ENCODE measurements at places on chromosomes 1 and 21.

DNA sequence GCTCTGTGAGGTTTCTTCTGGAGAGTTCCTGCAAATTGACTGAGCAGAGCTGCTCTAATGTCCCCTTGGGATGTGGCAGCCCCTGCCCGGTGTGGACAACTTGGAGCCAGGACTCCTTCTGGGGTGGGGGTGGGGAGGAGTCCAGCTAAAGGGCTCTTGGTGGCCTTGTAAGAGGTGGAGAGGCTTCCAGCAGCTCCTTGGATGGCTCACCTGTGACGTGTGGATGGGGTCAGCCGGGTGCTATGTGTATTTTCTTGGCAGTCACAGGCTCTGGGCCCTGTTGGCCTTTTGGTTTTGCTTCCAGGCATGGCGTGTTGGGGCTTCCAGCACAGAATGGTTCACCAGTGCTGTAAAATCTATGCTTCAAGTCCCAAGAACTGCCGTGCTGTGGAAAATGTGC is 38.2 kb downstream of the TRAPPC10 start:
- no peak for DNase-seq

DNA sequence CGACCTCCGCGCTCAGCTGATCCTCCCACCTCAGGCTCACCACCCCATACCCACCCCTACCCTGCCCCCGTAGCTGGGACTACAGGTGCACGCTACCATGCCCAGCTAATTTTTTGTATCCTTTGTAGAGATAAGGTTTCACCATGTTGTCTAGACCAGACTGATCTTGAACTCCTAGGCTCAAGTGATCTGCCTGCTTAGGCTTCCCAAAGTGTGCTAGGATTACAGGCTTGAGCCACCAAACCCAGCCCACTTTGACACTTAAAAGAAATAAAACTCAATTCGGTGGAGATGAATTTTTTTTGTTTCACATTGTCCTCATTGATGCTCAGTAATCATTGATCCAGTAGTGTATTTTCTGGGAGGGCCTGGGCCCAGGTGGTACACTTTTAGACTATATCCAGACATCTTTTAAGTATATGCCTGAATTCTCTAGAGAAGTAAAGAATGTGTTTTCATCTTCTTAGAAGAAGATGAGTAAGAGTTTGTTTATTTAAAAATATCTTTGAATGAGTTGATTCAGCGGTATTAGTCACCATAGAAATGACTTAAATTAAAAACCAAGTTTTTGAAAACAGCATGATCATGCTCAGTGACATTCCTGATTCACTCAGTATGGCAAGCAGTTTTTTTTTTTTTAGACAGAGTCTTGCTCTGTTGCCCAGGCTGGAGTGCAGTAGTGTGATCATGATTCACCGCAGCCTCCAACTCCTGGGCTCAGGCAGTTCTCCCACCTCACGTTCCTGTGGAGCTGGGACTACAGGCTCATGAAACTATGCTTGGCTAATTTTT is 57.8 kb downstream of the EPB41 start:
- no peak for DNase-seq

DNA sequence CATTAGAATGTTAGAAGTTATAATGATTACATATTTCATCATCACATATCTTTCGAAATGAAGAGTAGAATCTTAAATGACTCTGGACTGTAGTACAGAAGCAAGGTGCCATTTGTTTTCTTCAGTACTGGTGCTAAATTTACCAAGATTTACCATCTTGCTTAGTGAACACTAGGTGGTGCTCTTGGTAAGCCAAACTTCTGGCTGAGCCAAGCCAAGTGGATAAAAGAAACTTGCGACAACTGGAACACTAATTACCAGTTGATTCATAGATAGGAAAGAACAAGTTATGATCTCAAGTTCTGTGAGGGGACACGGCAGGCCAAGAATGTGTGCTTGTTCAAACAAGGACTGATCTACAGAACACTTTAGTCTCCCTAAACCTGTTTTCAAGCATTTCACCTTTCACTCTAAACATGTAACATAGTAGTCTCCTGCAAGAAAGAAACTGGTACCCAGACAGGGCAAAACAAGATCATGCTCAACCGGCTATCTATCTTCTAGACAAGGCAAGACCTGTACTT is 19.8 kb downstream of the SPRTN start:
- DNase-seq = peak; percentile 51

DNA sequence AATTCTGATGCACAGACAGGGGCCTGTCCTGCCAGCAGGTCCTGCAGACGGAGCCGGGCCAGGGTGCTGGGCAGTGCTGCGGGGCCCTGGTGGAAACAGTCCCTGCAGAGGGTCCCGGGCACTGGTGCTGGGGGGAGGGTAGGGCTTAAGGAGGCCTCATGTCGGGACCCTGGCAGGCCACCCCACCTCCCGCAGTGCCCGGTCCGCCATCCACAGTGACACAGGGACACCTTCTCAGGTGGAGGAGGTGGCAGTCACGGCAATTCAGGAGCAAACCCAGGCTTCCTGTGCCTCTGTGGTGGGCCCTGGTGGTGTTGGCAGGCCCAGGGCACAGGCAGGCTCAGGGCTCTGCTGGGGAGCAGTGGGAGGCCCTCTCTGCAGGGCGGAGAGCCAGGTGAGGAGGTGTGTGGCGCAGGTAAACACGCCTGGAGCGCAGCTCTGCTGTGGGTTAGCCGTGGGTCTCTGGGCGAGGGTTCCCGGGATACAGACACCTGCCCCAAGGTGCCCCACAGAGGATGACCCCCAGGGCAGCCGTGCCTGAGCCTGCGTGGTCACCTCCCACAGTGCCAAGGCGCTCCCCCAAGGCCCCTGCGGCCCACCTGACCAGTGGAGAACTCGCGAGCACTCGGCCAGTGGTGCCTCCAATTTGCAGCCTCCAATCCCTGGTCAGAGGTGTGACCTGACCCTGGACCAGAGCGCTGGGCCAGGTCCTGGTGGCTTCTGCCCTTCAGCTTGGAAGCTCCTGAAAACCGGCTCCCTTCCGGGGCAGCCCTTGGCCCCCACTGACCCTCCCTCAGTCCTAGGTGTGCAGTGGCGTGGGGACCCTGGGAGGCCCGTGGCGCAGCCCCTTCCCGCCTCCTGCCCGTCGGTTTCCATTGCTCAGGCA is 19.2 kb downstream of the COL18A1 start:
- DNase-seq = no peak

DNA sequence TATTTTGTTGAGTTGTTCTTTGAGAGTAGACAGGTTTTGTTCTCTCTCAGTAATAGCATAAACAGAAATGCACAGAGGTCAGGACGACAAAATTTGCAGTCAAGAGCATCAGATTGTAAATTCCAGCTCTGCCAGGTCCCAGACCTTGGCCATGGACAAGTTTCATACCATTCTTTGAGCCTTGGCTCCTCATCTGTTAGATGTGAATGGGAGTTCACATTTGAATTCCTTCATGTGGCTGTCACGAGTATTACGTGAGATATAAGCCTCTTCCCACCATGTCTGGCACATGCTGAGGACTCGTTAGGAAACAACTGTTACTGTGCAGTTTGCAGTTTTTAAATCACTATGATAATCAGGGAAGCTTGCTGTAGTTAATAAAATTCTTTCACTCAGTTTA is 93.2 kb upstream of the KCTD3 start:
- no peak for DNase-seq

DNA sequence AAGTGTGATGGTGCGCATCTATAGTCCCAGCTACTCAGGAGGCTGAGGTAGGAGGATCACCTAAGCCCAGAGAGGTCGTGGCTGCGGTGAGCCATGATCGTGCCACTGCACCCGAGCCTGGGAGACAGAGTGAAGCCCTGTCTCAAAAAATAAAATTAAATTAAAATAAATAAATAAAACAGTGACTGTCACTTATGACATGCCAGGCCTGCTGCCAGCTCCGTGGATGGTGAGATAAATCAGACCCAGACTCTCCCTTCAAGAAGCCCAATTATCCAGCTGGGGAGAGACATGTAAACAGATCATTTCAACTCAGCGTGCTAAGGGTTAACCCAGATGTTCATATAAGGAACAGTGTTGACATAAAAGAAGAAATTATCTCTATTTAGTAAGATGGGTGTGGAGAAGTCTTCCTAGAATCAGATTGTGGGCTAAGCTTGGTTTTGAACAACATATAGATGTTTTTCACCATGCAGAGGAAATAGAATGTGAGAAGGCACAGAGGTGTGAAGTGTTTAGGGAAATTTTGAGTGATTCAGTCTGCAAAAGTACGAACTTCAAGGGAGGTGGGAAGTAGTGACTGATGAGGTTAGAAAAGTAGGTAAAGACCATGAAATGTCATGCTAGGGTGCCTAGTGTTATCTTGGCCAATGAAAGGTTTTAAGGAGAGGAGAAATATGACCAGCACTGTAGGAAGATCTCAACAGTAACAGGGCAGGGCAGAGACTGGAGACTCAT is 18.3 kb downstream of the YARS1 start:
- DNase-seq = peak; percentile 68

DNA sequence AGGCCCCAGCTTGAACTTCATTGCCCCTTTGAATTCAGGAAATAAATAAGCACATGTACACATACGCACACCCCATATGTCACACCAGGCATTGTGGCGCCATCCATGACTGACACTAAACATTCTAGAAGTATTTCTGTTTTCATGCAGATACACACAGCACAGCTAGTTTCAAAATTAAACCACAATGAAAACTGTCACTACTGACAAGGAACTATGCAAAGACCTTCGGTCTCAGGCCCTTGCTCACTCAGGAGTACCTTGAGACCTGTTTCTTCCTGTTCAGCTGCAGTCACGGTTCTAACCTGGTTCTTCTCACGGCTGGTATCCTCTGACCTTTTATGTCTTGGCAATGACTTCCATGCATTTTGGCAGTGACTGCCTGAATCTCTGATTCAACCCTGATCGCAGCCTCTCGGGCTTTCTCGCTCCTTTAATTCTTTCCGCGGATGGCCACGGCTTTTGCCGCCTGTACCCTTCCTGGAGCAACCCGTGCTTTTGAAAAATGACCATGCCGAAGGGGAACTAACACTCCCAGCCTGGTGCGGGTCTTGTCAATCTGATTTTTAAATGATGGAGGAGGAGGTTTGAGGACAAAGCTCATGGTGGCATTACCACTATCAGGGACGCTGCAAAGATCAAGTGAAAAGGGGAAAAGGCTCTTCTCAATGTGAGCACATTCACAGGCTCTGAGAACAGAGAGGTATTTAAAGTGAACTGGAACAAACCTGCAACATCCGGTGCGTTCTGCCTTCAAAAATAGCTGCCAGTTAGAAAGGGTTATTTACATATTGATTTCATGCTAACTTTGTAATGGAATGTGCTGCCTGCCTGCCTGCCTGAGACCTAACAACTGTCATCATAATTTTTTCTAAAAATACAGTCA is 384.6 kb downstream of the RRAGC start:
- no peak for DNase-seq

GRCh38 chr1:154969860-154970452 is 591 bp downstream of the SHC1 start:
- no peak for DNase-seq

GRCh38 chr1:9128520-9129265 is at the start of gene GPR157:
TSS of gene GPR157 (minus strand) at chr1:9129102. CDS start at chr1:9129027, 75 bp downstream.
- DNase-seq = peak; percentile 70

DNA sequence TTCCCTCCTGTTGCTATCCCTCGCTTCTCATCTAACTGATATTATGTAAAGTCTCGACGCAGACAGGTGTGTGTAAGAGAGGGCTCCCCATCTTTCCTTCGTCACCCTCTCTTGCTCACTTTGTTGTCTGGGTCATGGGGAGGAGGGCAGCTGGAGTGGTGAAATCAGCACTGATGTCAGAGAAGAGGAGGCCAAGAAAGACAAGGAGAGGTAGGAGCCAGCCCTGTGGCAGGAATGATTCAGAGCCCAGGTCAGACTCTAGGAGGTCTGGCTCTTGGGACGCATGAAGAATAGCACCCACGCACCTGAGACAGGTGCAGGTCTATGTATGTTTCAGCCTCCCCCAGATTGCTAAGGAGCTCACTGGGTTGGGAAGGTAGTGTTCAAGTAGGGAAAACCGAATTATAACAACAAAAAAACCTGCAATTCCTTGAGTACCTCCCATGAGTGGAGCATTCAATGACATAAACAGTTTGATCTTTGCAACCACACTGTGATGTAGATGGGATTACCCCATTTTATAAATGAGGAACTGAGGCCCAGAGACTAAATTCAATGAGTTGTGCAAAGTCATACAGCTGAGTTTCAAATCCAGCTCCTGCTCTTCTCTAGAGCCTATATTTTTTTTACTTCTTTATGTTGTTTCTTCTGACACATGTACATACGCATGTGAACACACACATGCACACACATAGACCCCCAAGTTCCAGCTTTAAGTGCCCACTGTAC is 10.4 kb downstream of the NUAK2 start:
- DNase-seq = no peak

DNA sequence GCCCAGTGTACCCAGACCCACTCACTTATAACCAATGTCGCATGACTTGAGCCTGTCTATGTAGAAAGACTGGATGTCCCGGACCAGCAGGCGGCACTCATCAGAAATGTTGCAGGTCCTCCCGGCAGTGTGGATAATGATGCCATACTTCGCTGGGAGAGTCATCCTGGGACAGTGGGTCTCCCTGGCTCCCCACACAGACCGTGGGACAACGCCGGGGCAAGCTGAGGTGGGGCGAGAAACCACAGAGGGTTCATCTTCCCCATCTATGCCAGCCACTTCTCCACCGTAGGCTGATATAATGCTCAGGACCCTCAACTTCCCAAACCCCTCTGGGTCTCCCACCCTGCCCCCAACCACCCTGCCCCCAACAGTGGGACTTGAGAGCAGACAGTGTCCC is 8.3 kb downstream of the PGLYRP4 start:
- no peak for DNase-seq

GRCh38 chr1:150512846-150513245 is 2.7 kb upstream of the FALEC start:
- no peak for DNase-seq

DNA sequence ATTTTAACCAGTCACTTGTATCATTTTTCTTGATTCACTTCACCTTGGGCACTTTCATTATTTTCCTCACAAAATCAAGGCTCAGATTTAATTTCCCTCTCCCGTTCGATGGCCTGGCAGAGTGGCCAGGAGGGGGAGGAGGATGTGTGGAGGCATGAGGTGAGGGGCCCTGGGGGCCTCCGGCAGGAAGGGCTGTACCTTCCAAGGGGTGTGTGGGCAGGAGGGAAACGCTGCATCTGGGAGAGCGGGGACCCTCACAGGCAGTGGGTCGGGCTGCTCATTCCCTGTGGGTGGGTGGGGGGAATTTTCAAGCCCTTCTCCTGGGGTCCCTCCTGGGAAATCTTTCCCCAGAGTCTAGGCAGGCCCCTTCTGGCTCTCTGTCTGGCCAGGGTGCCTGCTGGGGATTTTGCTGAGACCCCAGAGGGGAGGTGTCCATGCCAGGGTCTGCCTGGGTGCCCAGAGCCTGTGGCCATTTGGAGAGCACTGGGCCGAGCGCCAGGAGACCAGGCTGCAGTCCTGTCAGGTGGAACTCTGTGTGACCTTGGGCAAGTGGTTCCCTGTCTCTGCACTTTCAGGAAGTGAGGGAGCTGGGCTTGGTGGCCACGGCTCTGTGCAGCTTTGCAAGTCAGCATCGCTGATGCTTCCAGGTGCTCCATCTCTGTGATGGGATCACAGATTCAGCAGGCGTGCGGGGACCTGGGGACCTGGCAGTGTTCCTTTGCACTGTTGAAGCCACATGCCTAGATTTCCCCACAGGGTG is 81.9 kb upstream of the C1orf174 start:
- no peak for DNase-seq

DNA sequence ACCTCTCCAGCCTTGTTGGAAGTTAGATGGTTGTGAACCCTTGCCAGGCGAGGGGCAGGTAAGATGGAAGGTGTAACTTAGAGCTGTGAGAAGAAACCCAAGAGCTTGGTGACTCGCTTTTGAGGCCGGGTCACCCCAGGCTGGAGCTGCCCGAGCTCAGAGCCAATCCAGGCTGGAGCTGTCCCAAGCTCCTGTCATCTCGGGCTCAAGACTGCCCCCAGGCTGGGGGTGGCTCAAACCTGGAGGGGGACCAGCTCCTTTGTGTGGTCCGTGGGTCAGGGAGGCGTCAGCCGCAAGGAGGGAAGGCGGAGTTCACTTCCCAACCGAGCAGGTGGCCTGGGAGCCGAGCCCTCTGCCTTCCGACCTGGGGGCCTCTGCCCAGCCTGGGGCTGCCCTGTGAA is 2.0 kb downstream of the HUNK start:
- no peak for DNase-seq

Data from central memory CD4-positive, alpha-beta T cell (primary cell).